ENCODE measurements at places on chromosomes 5 and 9. TPM values are rescaled to one million over a fixed set of nuclear protein-coding genes. Genes with fewer than 3 reads are reported as not detected.

Gene ERCC8
- 17.2 TPM for total RNA-seq

Gene GPRIN1
- total RNA-seq: 11.5 TPM

Gene BRINP1
- not detected for total RNA-seq

Gene SHLD3
- 4.7 TPM for total RNA-seq

Gene GABRA6
- total RNA-seq: not detected

Gene ARID3C
- not detected for total RNA-seq

Gene RLN2
- total RNA-seq: 2.4 TPM

Gene CYLC2
- total RNA-seq: not detected

Gene RNF180
- total RNA-seq: 2.4 TPM

Gene IFNB1
- total RNA-seq: 0.61 TPM

Gene RNF208
- 14.2 TPM for total RNA-seq

Gene TMEM174
- total RNA-seq: not detected

Gene PCDHGA4
- total RNA-seq: 0.07 TPM

Gene FOXD1
- total RNA-seq: 7.8 TPM

Gene NR5A1
- total RNA-seq: not detected

Gene SOX30
- 0.09 TPM for total RNA-seq

Gene NFX1
- total RNA-seq: 27.3 TPM

Gene NDUFS4
- total RNA-seq: 71.0 TPM

Gene PROB1
- 2.4 TPM for total RNA-seq

Gene GRXCR2
- total RNA-seq: not detected

Gene SPATA31D4
- total RNA-seq: not detected

Gene SLC45A2
- not detected for total RNA-seq

Gene TEX48
- not detected for total RNA-seq

Gene SLC6A19
- total RNA-seq: not detected

Gene DMGDH
- 1.3 TPM for total RNA-seq

Gene LCN1
- total RNA-seq: not detected

Gene SHOC1
- not detected for total RNA-seq

Gene NR2F1
- 25.1 TPM for total RNA-seq

Gene FAM221B
- total RNA-seq: not detected

Gene SPINK13
- not detected for total RNA-seq

Gene MCTP1
- total RNA-seq: 28.4 TPM

Gene ENG
- 0.32 TPM for total RNA-seq

Gene SPINK7
- not detected for total RNA-seq

Gene NDST1
- 72.6 TPM for total RNA-seq

Gene PFDN1
- total RNA-seq: 67.5 TPM

Gene EIF4E1B
- not detected for total RNA-seq

Gene IL7R
- 0.19 TPM for total RNA-seq

Gene NUP188
- total RNA-seq: 49.6 TPM

Gene BTNL8
- not detected for total RNA-seq

Gene EIF4EBP3
- total RNA-seq: 14.1 TPM

Gene F12
- total RNA-seq: 14.3 TPM

Gene CCDC183
- 0.38 TPM for total RNA-seq

Gene FBP2
- not detected for total RNA-seq

Gene ASTN2
- total RNA-seq: 1.7 TPM

Gene SPATA6L
- total RNA-seq: 7.1 TPM

Gene RNF183
- total RNA-seq: 1.5 TPM

Gene PLEKHG4B
- total RNA-seq: 1.7 TPM

Gene OR1L1
- total RNA-seq: not detected

Gene PTGER4
- total RNA-seq: 28.5 TPM

Gene PRSS3
- 29.5 TPM for total RNA-seq

Gene CCDC192
- total RNA-seq: 2.5 TPM

All from Calu3 (cell line).